ENCODE measurements at places on chromosomes 11 and 22.

GRCh38 chr11:71977743-71978418 is 20.8 kb upstream of the IL18BP start:
- no peak for DNase-seq

GRCh38 chr11:130145975-130146776 is 13.4 kb upstream of the ST14 start:
- DNase-seq = no peak

DNA sequence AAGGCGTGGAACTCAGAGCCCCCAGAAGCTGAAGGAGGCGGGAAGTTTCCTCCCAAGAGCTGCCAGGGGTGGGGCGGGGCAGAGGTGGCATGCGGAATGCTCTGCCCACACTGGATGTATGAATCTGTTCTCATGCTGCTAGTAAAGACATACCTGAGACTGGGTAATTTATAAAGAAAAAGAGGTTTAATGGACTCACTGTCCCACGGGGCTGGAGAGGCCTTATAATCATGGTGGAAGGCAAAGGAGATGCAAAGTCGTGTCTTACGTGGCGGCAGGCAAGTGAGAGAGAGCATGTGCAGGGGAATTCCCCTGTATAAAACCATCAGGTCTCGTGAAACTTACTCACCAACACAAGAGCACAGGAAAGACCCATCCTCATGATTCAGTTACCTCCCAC is 57.6 kb downstream of the SMIM38 start:
- peak; percentile 49 for DNase-seq

- no peak for DNase-seq
Measured at GRCh38 chr11:111367411-111368284, 11.4 kb downstream of the POU2AF1 start.

DNA sequence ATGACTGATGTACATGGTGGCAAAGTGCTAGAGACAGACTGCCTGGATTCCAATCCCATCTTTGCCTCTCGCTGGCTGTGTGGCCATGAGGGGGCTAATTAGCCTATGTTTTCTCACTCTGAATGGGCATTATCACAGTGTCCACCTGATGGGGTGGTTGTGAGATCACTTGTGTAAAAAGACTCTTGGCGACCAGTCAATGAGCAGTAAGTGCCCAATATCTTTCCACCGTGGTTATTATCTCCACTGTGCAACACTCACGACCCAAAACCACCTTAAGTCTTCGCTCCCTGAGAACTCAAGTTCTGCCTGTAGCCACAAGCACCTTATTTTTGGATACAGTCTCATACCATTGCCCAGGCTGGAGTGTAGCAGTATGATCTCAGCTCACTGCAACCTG is 52.1 kb downstream of the PLEKHA7 start:
- no peak for DNase-seq

GRCh38 chr11:2690596-2691354 is 9.0 kb downstream of the KCNQ1OT1 start:
- DNase-seq = no peak

DNA sequence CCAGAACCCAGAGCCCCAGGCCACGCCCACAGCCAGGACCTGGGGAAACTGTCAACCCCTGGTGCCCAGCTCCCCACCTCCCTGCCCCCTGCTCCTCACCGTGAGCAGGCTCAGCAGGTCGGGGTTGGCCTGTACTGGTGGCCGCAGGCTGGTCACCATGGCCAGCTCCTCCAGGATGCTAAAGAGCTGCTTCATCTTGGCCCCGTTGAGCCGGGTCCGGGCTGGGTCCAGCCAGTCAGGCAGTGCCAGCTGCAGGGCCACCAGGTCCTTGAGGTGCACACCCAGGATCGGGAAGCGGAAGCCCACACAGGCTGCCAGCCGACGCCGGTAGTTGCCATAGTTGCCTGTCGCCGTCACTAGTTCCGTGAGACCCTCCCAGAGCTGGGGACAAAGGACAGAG is 7.3 kb downstream of the RASGRP2 start:
- no peak for DNase-seq

DNA sequence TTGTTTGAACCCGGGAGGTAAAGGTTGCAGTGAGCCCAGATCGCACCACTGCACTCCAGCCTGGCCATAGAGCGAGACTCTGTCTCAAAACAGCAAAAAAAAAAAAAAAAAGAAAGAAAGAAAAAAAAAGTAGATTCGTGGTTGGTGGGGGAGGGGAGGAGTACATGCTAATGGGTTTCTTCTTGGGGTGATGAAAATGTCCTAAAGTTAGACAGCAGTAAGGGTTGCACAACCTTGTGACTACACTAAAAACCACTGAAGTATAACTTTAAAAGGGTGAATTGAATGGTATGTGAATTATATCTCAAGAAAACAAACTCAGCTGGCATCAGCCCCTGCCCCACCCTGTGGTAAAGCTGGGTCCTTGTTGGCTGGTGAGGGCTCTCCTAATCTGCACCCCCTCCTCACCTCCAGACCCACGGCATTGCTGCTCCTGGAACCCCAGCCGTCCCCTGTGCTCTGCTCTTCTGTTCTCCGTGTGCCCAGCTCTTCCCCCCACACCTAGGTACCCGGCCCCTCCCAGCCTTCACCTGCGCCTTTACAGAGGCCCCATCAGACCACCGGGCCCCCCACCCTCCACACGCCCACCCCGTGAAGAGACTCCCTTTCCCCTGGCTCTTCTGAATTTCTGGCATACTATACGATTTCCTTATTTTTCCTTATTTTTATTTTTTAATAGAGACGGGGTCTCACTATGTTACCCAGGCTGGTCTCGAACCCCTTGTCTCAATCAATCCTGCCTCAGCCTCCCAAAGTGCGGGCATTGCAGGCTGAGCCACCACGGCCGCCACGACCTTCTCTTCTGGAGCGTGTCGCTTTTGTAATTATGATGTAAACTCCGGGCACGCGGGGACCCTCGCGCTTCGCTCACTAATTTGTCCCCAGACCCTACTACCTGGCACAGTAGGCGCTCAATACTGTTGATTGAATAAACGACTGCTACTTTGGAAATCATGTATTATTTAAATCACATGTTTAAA is 924 bp upstream of the FADD start:
- no peak for DNase-seq
